NCI-H510A treated with DMSO at 0.1 percent for 48 hours (cell line): ENCODE measurements at places on chromosomes 4 and X.

DNA sequence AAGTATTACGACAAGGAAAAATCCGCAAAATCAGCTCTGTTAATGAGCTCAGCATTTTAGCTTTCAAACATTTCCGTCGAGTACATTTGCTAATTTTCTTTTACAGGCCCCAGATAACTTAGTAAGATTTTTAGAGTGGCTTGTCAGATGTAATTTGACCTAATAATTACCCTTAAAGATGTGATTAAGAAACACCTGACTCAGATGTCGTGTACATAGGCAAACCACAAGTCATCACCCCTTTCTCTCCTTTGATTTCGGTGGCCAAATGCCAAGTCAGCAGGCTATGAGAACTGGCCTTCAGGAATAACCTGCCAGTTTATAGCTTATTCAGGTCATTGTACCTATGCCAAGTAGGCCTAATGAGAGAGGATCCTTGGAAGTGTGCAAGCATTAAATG lies 369.6 kb downstream of the PCDH7 start:
- DNase-seq, result peak; percentile 30

DNA sequence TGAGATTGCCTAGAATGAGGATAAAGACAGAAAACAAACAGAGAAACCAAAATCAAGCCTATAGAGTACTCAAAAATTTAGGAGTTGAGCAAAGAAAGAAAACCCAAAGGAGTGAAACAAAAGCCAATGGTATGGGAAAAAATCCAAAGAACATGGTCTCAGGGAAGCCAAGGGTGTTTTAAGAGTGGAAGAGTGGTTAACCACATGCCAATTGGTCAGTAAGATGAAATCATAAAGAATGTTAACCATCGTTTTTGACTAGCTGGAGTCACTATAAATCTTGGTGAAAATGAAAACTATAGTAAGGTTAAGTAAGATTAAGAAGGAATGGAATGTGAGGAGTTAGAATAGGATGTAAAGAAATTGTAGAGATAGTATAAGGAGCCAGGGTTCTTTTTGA lies 64.7 kb upstream of the RPL34 start:
- no peak for DNase-seq

GRCh38 chr4:168636506-168637196 lies 139.8 kb downstream of the PALLD start:
- no peak for DNase-seq

DNA sequence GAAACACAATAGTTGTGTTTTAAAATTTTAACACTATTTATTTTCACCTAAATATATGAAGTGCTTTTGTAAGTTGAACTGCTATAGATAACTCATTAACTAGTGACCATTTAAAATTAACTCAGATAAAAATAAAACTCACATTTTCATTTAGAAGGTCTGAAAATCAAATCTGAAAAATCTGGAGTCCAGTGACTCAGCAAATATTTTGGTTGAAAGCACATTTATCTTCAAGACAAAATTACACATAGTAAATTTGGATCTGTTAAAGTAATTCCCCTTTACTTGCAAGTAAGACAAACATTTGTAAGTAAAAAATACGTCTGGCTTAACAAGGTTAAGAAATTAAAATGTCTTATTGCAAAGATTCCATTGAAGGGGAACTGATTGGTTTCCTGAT lies 589.1 kb downstream of the TRIML1 start:
- DNase-seq, result no peak

GRCh38 chrX:149040873-149041535 lies 464.1 kb downstream of the IDS start:
- no peak for DNase-seq

- DNase-seq, result no peak
Measured at GRCh38 chr4:114273238-114273637, 293.8 kb upstream of the ARSJ start.

DNA sequence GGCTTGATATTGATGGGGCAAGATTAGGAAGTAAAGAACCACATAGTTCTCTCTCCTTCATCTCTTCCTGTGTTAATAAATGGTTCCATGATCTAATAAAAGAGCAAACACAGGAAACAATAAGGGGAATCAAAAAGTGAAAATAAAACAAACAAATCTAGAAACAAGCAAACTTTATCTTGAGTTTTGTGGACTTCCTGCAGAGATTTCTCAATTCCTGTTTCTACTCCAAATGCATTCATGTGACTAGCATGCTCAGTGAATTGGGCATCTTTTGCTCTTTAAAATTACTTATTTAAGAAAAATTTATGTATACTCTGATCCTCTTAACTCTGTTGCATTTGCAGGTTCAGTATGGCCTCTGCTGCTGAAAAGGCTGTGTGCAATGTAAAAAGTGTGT lies 682.0 kb downstream of the KCTD8 start:
- DNase-seq, result no peak

DNA sequence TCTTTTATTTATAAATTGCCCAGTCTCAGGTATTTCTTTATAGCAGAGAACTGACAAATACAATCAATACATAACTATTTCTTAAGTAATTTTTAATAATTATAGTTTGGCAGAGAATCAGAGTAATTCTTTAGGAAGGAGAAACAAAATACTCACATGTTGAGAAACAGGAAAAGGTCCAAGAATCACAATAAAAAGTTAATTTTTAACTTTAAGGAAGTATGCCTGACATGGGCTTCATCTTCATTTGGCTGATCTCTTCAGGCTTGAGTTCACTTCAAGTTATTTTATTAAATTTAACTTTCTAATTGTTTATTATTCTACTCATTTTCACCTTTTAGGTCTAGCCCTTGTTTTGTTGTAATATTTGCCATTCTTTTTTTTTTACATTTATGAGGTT lies 36.1 kb upstream of the RNF150 start:
- DNase-seq, result no peak

DNA sequence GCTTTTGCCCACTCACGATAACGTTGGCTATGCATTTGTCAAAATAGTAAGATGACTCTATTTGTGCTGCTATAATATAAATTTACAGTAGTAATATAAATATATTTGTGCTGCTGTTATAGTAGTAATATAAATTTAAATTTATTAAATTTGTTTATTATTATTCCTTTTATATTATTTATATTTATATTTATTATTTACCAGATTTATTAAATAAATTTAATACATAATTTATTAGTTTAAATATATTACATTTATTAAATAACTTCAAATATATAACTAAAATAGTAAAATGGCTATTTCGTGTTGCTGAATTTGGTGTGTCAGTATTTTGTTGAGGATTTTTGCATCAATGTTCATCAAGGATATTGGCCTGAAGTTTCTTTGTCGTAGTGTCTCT lies 246.5 kb upstream of the FGF16 start:
- DNase-seq, result no peak

- DNase-seq, result no peak
Measured at GRCh38 chrX:107324493-107325310, 118.3 kb downstream of the DNAAF6 start.

GRCh38 chr4:185573651-185574199 lies 38.4 kb upstream of the PDLIM3 start:
- DNase-seq, result peak; percentile 47

DNA sequence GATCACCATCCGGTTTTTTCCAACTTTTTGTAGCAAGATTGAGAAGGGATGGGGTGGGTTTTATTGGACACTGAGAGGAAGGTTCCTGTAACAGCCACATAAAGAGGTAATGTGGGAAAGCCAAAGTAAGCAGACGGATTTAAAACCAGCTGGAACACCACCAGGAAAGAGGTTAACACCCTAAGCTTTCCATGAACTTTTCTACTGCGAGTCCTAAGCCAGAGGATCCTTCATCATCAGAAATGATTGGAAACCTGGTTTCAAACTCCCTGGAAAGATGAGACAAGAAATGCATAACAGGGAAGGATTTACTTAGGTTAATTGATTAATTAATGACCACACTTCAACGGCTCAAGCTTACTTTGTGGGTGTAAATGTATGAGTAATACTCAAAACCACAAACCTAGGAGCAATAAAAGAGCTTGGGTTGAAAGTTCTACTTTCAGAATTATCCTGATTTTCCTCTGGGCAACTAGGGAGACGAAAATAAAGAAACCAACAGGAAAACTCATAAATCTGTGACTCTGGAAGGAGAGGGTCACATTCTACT lies 91.5 kb downstream of the COX18 start:
- no peak for DNase-seq

- no peak for DNase-seq
Measured at GRCh38 chrX:18596096-18596495, 75.8 kb downstream of the RS1 start.

DNA sequence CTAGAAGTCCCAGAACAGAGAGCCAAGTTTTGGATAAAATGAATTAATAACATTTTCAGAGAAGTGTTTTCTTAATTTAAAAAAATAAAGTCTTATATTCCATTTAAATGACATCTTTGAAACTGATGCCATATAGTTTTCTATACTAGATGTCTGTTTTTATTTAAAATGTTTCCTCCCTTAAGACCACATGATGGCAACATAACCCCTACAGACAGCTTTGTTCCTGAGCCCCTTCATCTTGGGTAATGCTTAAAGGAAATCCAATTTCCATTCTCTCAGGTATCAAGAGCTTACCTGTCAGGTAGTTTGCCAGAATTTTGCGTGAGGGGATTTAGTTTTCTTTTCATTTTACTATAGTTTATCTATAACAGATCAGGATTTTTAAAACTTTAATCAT lies 181.4 kb upstream of the UGT8 start:
- DNase-seq, result no peak

DNA sequence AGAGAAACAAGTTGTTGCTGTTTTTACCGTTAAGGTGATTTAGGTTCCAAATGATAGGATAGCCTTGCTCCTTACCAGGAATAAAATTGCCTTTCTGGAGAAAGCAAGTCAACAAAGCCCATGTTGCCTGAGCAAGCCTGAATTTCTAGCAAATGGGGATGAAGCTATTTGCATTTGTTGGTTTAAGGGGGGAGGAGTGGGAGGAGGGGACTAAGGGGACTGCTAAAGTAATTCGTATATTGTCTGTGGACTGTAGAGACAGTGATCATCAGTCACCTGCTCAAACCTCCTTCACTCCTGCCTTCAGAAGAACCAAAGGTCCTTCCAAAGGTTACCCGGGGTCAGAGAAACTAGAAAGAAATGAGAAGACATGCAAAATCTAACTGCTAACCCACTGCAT lies 65.8 kb downstream of the SCML2 start:
- peak; percentile 4 for DNase-seq

- no peak for DNase-seq
Measured at GRCh38 chr4:174669270-174669669, 147.0 kb upstream of the HPGD start.

DNA sequence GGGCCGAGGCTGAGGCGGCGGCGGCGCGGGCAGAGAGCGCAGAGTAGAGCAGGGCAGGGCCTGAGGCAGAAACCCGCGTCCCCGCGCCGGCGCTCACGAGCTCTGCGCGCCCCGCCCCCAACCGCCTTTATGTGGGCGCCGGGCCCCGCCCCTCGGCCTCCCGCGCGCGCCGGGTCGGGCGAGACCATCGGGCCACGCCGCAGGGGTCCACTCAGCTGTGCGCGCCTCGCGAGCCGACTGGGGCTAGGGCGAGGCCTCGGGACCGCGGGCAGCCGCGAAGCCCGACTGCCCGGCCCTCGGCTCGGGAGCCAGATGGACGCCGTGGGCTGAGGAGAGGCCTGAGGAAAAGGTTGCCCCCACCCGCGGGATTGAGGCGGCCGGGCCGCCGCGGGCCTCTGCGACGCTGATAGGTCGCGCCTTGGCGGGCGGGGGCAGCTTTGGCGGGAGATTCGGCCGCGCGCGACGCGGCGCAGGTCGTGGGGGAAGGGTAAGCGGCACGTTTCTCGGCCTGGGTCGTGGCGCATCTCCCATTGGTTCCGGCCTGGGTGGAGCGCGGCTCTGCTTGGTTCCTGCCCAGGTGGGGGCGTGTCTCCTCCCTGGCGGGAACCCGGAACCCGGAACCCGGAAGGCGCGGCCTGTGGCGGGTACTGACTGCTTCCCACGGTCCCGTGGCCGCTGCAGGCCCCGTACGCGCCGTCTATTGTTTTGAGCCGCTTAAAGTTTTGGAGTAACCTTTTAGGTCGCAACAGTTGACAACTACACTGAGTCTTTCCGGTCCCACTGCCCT lies at the start of gene SLBP:
TSS of gene SLBP (minus strand) at position 104 of the 787 bp plus-strand sequence. CDS start 131 bp downstream, outside the sequence.
- DNase-seq, result peak; percentile 93

DNA sequence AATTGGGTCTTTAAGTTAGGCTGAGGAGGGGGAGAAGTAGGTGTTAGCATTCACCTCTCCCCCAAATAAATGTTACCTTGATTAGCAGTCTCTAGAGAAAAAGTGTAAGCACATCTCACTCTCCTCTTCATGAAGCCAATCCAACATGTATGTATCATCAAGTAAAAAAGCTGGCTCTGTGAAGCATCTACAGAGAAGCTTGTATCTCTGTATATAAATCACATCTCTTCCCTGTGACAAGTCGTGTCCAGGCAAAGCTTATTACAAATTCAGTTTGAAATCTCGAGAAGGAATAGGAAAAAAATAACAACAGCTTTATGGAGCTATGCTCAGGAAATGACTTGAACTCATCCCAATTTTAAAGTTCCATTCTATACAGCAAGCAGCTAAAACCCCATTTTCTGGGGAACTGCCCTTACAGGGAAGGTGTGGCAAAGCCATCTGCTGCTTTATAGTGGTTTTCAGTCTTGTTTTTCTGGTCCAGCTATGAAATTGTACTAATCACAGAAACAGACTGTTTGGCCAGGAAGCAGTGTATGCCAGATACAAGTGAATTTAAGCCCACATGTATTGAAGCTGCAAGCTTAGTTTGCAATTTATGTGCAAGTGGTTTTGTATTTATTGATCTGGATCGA lies 313.3 kb upstream of the NOCT start:
- DNase-seq, result no peak

GRCh38 chr4:31905363-31905762 lies 1185.2 kb downstream of the PCDH7 start:
- no peak for DNase-seq

DNA sequence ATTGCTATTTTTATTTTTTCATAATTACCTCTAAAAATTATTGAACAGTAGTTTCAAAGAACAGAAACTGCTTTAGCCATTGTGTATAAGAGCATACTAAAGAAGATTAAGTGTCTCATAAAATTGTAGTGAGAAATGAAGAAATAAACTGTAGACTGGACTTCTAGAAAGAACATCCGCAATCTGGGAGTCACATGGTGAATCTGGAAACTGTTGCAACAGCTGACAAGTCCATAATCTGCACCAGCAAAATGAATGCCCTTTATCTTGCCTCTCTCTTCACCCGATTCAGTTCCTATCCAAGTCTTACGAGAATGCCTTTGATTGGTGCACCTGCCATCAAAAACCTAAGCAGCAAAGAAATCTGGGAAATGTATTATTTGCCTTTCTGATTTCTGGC lies 312.9 kb downstream of the NAF1 start:
- DNase-seq, result no peak

DNA sequence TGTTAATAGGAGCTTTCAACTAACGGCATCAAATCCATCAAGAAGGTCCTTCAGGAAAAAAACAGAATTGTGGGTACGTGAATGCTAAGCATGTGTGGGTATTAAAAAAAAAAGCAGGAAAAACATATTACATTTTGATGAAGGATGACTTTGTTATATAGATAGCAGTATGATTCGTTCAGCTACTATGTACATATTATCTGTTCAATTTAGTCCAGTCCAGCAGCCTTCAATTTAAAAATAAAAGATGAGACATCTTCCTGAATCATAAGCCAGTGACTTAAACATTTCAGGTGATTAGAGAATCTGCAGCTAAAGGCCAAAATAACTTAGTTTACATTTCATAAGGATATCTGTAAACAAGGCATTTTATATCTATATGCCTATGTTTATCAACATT lies 63.4 kb downstream of the LCORL start:
- DNase-seq, result no peak
